ENCODE measurements at places on chromosomes 13 and 19.

DNA sequence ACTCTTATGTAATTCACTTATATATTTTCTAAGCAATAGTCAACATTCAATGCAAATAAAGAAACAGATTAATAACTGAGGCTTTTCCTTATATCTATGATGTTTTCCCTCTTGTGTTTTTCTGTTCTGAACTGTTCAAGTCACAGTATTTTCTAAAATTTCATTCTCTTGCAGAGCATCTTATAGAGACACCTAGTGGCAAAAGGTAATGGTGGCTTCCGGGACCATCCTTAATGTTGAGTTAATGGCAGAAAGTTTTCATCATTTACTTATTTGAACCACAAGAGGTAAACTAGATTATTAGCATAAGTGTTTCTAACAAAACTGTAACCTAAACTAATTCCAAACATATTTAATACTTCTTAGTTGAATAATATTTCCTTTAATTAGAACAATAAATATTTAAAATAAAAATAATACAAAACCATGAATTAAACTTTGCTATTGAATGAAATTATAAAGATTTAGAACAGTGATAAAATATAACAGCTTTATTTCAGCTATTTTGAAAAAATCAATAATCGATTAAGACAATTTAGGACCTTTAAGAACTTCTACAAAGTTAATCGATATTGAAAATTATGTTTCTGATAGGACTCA lies 1.7 kb upstream of the SLITRK5 start:
- DNase-seq, result no peak

DNA sequence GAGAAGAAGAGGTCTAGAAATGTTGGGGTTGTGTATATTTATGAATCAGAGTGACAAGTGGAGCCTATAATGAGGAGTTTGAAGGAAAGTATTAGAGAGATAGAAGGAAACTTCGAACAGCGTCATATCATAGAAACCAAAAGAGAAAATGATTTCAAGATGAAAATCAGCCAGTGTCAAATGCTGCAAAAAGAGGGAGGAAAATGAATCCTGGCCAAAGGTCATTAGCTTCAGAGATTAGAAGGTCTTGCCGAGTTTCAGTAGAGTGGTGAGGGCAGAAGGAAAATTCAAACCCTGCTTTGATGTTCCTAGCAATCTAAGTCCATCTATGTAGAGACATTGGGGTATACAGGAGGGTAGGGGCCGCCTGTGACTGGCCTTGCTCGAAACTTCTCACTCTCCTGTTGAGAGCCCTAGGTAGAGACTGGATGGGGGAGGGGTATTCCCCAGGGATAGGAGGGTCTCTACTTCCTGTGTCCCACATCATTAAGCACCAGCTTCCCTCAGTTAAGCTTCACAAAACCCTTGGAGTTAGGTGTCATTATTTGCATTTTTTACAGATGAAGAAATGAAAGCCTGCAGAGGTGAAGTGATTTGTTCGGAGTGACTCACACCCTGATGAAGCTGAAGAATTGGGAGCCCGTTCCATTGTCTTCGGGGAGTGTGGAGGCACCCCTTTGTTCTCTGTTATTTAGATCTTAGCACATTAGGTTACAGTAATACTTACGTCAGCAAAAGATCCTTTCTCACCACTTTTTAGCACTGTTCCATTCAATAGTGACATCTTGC lies 62.8 kb downstream of the FGF9 start:
- no peak for DNase-seq

GRCh38 chr19:12202250-12202649 lies 39.4 kb downstream of the ZNF136 start:
- peak; percentile 21 for DNase-seq

DNA sequence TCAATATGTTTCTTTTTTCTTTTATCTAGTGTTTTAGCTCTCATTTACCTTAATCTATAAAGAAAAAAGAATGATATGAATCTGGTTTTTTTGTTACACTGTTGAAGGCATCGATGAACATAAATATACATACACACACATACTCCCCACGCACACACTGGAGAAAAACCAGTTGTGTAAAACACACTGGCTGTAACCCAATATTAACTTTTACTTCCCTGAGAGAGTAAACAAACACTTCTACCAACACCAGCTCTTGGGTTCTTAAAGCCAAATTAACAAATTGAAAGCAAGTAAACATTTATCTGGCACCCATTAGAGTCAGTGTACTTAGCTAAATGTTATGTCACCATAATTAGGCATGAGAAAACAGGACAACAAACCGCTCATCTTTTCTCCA lies 145.7 kb downstream of the ABCC4 start:
- no peak for DNase-seq

DNA sequence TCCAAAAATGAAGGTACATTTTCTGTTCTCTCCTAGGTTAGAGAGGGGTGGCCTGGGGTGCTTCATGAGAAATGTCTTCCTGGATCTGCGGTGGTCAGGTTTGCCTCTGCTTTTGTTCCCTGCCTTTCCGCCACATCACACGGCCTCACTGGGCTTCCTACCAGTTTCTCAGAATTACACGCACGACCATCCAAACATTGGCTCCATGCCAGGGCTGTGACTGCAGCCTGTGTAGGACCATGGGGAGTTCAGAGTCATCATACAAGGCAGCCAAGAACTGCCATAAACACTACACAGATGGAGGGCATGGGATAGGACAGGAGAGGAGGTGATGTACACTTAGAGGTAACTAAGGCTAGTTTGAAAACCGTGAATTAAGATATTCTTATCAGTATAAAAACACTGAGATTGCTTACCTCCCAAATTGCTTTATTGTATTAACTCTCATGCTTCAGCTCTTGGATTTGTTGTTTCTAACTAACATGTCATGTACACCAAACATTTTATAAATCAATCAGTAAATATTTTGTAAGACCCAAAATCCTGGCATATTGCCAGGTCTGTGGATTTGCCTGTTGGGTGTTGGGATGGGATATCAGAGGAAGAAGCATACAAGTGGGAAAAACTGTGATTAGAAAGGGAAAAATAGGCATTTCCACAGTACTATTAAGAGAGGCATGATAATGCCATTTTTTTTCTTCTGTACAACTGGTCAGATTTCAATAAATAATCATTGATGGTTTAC lies 45.2 kb downstream of the CDADC1 start:
- DNase-seq, result no peak

Measured in stimulated activated CD8-positive, alpha-beta memory T cell treated with anti-CD3 and anti-CD28 coated beads, Interleukin-7, amount 100 ng/mL, for 24 hours (primary cell).